ENCODE measurements at places on chromosomes 6 and 20.

DNA sequence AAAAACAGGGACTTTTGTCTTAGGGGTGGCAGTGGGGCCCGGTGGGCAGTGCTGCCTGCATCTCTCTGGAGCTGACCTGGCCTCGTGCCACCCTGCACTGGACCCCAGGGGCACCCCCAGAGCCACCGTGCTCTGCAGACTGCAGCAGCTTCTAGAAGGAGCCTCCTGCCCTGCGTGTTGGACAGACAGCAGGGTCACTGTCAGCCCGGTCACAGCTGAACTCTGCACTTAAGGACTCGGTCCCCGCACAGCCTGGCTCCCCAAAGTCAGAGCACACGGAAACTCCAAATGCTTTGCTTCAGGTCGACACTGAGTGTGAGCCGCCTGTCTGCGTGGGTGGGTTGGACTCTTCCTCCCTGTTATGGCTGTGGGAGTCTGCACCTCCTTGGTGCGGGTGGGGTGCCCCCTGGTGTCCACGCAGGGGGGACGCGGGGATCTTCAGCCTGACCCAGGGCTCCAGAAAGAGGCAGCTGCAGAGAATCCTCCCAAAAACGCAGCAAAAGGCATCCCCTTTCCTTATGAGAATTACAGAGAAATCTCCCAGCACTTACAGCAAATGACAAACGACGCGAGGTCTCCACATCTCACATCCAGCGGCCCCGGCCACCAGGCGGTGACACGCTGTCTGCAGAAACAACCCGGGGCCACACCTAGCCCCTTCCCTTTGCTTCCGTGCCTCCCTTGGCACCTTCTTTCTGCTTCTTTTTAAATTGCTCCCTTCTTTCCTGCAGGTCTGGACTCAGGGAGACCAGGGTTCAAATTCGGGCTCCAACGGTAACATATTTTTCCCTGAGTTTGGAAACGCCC is 36.3 kb upstream of the DACT2 start:
- DNase-seq, result no peak

DNA sequence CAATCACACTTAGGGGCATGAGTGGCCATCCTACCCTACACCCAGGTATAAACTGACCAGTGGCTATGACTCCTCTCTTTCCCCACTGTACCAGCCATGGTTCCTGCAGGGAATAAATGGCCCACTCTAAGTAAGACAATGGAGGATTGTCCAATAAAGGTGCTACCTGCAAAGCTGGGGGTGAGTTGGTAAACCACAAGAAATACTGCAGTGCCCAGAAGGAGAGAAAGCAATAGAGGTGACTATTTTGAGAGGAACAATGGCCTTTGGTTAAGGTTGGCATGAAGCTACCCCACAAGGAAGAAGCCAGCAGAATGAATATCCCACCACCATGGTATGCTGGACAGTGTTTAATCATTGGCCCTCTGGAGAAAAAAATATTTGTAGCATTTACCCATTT is 233.3 kb upstream of the ECI2 start:
- no peak for DNase-seq

GRCh38 chr20:673603-674001 is 2.0 kb downstream of the SCRT2 start:
- no peak for DNase-seq

GRCh38 chr6:90110971-90111370 is 185.7 kb downstream of the BACH2 start:
- no peak for DNase-seq

DNA sequence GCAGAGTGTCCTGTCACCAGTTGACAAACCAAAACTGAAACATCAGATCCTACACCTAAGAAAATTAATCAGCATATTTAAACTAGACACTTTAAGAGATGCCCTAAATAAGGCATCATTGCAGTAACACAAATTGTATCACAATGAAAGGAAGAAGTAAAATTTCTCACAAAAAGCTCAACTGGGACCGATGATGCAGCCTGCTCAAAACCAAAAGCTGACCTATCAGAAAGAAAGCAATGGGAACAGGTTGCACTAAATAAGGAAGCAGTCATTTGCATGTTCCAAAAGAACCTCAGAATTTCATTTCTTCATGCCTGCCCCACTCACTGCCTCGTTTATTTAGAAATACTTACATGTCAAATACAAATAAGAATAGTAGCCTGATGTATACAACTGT is 12.1 kb downstream of the HIVEP2 start:
- no peak for DNase-seq

Data from NCI-H2081 (cell line).